Endothelial cell (in vitro differentiated cells): ENCODE measurements at places on chromosomes 4 and X.
A peak's percentile ranks its signal among the peaks of the same experiment; 100 is the strongest.

GRCh38 chrX:110060846-110061537, 58.1 kb downstream of the TMEM164 start:
- DNase-seq = no peak

DNA sequence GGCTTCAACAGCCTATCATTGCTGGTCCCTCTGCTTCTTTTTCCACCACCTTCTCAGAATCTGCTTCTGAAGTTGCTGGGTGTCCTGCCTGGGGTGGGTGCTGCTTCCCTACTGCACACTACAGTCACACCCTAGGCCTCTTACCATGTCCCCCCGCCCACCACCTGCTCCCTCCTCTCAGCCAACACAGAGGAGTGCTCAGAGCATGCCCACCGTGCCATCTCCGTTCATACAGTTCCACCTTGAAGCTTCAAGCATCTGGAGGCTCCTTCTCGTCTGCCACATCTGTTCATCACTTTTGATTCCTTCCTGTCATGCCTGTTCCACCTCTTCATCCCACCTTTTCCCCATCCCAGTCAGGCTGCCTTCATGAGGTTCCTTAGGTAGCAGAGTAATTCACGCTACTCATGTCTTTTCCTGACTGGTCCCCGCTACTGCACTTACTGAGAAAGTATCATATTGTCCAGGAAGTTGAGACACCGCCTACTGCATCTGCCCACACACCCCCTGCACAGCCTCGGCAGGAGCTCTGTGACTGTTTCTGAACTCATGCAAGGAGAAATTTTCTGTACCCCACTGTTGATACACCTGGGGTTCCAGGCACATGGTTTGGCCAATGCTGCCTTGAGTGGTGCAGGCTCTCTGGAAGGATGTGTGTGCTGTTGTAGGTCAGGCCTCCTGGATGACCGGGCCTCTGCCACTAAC, 39.5 kb downstream of the HADH start:
- no peak for DNase-seq

DNA sequence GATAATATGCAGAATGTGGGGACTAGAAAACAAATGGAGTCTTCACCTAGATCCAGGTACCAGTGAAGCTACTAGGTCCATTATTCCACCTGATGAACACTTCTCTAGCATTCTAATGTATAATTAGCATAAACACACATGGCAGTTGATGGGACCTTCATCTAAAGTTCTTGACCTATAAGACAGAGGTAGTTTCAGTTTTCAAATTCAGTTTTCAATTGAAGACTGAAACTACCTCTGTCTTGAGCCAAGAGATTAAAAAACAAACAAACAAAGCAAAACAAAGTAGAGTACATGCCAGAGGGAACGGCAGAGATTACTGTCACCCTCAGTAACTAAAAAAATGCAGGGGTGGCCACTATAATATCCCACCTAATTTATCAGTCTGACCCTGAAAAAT, 199.9 kb upstream of the NEIL3 start:
- DNase-seq = no peak

DNA sequence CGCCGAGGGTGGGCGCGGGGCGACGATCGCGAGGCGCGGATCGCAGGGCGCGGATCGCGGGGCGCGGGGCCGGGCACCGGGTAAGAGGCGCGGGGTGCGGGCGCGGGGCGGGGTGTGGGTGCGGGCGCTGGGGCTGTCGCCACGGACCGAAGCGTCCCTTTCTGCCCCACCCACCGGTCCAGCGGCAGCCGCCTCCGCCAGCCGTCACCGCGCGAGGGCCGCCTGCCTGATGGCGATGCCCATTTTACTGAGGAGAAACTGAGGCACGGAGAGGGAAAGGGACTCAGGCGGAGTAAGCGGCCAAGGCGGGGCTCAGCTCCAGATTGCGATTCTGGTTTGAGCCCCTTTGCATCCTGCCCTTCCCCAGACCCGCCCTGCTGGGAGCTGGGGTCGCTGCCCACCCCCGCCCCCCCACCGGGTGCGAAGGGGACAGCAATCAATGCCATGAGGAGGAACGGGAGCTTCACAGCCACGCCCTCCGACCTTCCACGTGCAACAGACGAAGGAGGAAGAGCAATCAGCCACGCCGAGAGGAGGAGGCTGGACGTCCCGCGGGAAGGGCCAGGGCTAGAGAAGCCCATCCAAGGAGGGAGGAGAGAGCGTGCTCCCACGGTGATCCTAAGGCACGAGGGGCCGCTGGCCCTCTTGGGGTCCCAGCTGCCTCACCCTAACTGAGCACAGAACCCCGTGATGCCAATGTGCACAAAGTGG, 10.9 kb upstream of the MAN2B2 start:
- no peak for DNase-seq

DNA sequence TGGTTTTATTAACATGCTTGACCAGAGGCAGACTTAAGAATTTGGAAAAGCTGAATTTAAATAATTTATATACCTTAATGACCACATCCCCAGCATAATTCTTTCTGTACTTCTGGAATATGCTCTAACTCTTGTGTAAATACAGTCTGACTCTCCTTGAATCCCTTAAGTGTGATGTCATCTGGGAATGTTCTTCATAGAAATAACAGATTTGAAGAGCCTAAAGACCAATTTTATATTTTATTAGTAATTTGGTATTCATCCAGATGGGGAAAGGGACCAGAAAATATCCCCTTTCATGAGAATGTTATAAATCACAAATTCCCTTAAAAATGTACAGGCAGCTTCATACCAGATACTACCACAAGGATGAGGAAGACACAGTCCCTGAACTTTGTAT, 58.3 kb downstream of the KCNIP4 start:
- DNase-seq = no peak

GRCh38 chrX:74372272-74372671, 49.0 kb upstream of the SLC16A2 start:
- no peak for DNase-seq

- no peak for DNase-seq
Measured at GRCh38 chr4:98613453-98614075, 44.8 kb downstream of the TSPAN5 start.

DNA sequence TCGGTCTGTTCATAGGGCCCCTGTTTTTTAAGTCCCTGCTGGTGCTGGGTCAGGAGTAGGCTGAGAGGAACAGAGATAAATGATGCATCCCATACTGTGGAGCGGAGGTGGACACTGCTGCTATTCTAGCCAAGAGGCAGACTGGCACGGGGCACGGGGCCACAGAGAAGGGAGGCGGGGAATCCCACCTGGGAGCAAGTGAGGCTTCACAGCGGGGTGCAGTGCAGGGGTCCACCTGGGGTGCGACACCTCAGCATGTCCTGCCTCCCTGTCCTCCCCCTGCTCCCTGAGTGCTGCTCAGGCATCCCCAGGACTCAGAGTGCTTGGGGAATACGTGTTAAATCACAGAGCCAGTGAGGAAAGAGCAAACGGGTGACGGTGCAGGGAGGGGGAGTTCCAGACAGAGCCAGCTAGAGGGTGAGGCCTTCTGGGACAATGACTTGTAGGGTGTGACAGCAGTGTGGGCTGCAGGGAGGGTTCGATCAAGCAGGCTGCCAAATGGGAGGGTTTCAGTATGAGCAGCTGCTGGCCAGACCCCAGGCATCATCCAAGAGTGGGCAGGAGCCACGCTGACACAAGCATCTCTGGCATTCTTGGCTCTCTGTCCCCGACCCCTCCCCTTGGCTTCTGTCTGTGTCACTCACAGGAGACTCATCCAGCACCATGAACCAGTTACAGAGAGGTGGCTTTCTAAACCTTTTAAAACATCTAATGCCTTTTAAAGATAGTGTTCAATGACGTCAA, 13.7 kb upstream of the HTRA3 start:
- no peak for DNase-seq

DNA sequence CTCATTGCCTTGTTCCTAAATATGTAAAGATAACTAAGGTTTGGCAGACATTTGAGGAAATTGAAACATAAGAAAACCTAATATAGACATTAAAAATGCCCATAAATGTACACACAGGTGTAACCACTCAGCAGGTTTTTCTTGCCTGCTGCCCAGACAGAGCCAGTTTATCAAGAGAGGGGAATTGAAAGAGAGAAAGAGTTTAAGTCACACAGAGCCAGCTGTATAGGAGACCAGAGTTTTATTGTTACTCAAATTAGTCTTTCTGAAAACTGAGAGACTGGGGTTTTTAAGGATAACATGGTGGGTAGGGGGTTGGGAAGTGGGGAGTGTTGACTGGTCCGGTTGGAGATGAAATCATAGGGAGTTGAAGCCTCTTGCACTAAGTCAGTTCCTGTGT, 119.0 kb downstream of the CFAP299 start:
- no peak for DNase-seq

DNA sequence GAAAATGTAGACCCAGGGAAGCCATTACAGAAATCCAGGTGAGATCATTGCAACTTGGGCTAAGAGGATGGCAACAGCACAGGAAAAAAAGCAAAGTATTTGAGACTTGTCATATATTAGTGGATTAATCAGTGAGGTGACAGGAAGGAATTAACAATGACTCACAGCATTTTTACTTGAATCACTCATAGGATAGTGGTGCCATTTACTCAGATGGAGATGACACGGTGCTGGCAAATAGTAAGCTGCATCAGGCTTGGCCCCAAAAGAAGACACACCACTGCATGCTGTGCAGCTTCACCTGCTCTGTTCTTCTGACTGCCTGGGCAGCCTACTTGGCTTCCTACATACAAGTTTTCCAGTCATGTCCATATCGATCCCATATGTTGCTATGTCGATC, 144.8 kb downstream of the FRYL start:
- DNase-seq = no peak

GRCh38 chr4:37662861-37663390, 23.2 kb downstream of the RELL1 start:
- DNase-seq = no peak

DNA sequence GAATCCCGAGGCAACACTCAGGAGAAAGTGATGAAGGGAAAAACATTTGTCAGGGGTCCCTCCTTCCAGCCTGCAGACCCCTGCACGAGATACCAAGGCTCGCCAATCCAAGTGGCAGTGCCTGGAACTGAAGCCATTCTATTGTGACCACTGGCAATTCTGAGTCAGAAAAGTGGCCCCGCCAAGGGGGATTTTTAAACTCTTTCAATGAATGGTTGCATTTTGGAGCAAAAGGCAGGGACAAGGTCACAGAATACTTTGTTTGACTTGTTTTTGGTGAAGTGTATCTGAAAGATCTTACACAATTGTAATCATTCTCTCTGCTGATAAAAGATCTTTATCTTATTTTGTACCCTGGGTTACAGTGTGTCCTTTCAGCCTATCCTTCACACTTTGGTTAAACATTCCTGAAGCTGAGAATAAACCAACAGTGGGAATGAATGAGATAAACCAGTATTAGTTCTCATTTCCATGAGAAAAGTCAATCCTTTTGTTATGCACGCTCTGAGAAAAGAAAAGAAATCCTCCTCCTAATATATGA, 115.9 kb upstream of the PDLIM3 start:
- no peak for DNase-seq

DNA sequence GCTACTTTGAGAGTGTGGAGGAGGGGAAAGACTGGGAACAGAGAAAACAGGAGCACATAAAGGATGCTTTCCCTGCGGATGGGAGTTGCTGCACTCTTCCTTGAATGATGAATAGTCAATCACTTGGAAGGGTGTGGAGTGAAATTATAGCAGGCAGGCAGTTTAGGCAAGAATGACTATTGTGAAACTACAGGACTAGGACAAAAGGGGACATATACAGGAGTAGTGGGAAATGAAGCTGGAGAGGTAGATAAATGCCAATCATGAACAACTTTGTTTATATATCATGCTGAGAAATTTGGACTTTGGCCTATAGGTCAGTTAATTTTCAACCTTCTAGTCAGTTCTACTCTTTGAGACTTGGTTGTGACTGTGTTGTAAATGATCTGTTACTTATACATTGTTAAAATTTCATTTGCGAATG, 76.9 kb downstream of the PAQR3 start:
- no peak for DNase-seq

GRCh38 chr4:163588532-163588931, 94.0 kb downstream of the TMA16 start:
- no peak for DNase-seq

DNA sequence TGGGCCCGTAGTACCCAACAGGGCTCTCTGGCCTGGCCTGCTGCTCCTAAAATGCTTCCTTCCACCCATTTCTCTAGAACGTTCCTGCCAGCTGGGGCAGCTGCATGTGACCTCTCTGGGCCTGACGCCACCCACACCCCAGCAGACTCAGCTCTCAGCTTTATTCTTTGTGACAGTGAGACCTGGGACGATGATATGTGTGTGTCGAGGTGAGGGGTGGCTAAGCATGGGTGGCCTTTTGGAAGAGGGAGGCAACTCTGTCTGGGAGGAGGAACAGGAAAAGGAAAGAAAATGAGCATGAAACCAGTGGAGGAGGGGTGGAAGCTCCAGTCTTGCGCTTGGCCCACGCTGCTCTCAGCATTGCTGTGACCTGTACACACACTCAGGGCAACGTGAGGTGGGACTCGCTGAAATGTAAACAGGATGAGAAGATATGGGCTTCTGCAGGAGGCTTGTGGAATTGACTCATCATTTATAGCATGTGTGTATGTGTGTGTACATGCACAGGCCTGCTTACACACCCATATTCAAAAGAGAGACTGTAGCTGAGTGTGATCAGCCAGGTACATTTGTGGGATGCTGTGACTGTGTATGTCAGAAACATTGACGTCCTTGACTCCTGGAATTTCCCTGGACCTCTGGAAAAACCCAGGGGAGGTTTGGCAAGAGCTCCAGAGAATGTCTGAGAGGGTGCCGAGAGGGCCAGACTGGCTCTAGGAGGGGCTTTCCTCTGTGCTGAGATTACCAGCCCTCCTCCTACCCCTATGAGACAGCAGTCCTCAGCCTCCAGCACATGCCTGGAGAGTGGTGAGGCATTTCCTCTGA, 137.9 kb downstream of the PJA1 start:
- DNase-seq = no peak

- no peak for DNase-seq
Measured at GRCh38 chrX:17470136-17470535, 95.1 kb downstream of the NHS start.

GRCh38 chr4:55291227-55291640, 54.8 kb upstream of the SRD5A3 start:
- DNase-seq = no peak

- no peak for DNase-seq
Measured at GRCh38 chrX:20060961-20061748, 55.6 kb downstream of the MAP7D2 start.

DNA sequence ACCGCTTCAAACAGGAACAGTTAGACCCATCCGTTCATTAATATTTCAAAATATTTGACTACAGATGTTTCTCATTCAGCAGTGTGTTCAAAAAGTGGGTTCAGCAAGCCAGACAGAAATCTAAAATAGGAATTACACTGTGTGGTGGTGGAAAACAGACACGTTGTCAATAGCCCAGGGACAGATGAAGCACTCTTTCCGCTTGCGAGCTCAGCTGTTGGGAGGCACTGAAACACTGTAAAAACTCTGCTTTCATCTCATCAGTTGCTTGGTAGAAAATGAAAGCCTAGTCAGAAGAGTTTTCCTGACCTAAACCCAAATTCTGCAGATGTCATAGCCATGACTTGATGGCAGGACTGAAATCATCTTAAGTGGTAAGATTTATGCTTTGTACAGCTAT, 38.5 kb downstream of the LRP2BP start:
- DNase-seq = no peak

- DNase-seq = peak; percentile 58
Measured at GRCh38 chrX:15675490-15675921, 10.9 kb upstream of the CLTRN start.

GRCh38 chr4:78002260-78002659, 54.9 kb upstream of the FRAS1 start:
- DNase-seq = no peak
